ENCODE measurements at places on chromosomes 2 and 18.
A peak's percentile ranks its signal among the peaks of the same experiment; 100 is the strongest.

- H3K4me1 ChIP-seq: peaks cover 62% of the 10 kb centered on the region
- H3K4me3 ChIP-seq: no peak overlapping the region
- H3K27me3 ChIP-seq: peaks cover 7% of the 10 kb centered on the region
- H3K27ac ChIP-seq: peak overlapping the region; percentile 90
- DNase-seq: no peak
- peaks cover 24% of the 10 kb centered on the region for H3K36me3 ChIP-seq
These were observed 201.6 kb downstream of the HDAC4 start for GRCh38 chr2:239199041-239199768.

DNA sequence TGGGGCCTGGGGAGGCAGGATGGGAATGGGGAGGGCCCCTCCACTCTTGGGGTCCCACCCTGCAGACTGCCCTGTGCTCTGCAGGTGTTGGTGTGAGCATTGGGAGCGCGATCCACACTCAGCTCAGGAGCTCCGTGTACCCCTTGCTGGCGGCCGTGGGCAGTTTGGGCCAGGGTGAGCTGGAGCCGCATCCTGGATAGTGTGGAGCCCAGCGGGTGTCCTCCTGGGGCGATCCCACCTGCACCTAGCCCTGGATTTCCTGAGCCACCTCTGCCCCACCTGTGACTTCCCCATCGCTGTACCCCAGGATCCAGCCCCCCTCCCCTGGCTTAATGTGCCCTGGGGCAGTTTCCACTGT is 2.6 kb downstream of the PROM2 start:
- no peaks in the 10 kb centered on the region for H3K4me1 ChIP-seq
- no peaks in the 10 kb centered on the region for H3K27me3 ChIP-seq
- no peaks in the 10 kb centered on the region for H3K36me3 ChIP-seq
- H3K27ac ChIP-seq: no peak overlapping the region

DNA sequence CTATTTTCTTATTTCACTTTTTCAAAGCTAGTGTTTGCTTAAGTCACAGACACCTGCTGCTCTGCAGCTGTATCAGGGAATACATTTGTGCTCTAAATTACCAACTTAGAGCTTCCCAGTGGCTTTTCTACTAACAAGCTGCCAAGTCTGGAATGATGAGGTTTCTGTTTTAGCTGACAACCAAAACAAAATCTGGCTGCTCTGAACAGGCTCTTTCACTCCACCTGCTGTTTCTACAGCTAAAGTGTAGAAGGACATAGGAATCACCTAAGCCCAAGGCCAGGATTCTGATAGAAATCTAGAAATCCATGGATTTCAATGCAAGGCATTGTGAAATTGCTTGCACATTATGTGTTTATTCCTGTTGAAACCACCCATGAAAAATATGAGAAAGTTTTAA is 201.2 kb downstream of the SUCLG1 start:
- H3K27me3 ChIP-seq: no peaks in the 10 kb centered on the region
- H3K4me1 ChIP-seq: no peaks in the 10 kb centered on the region
- no peak overlapping the region for H3K27ac ChIP-seq
- no peak overlapping the region for H3K4me3 ChIP-seq
- no peaks in the 10 kb centered on the region for H3K36me3 ChIP-seq
- DNase-seq: no peak

DNA sequence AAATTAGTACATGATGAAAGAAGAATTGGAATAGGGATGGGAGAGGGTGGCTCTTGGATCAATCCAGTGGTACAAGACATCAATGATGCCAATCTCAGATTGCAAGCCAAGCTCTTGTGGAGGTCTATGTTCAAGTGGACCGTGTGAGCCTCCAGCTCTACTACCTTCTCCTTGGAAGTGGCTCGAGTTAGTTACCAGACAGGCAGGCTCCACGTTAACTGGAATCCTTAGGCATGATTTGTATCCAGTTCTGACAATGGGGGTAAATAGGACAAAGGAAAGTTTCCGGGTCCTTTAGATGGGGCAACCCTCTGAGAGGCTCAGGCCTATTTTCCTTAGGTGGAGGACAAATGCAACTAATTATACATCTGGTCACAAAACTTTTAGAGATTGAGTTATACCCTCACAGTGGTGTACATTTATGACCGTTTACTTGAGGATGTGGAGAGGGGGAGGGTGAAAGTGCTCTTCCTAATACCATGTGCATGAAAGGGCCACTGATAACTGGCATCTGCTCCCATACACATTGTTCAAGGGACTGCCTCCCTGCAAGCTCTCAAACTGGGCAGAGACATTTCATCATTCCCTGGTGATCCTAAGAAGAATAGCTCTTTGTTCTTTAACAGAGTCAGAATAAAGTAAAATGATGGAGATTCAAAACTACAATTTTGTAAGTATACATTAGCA is 180.2 kb downstream of the SOCS6 start:
- DNase-seq: no peak
- H3K4me1 ChIP-seq: peaks cover 16% of the 10 kb centered on the region
- H3K27ac ChIP-seq: no peak overlapping the region
- no peak overlapping the region for H3K4me3 ChIP-seq

DNA sequence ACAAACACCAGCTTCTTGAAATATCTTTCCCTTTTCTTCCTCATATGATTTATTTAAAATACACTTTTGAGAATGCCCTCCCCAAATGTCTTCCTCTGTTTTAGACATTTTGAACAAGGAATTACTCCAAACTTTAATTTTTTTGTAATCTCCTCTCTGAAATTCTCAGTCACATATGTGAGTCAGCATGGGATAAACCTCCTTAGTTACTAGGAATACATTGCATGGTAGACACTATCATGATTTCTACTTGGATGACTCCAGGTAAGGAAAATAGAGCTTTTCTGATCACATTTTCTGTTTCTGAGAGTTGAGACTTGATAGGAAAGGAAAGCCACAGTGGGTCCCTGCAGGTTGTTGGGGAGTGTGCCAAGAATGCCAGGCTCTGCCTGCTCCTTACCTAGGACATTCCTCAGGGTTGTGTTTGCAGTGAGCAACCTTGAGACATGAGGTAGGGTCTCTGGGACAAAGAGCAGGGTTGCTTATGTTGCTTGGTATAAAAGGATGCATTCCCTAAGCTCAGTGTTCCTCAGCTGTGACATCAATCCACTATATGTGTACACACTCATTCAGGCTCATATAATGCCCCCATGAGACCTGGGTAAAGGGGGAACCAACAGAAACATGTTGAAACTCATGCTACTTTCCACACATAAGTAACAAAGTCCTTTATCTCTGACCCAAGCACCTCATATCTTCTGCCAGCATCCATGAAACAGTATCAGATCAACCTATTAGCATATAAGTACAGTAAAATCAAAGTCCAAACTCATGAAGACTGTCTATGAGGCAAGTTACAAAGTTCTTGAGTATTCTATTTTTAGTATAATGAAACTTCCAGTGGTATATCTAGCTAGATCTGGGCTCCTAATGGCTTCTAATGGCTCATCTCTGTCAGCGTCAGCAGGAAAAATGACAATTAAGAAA is 112.8 kb upstream of the SCN1A start:
- no peak overlapping the region for H3K27ac ChIP-seq
- DNase-seq: no peak
- H3K36me3 ChIP-seq: no peaks in the 10 kb centered on the region
- H3K4me3 ChIP-seq: no peak overlapping the region
- peaks cover 6% of the 10 kb centered on the region for H3K27me3 ChIP-seq

DNA sequence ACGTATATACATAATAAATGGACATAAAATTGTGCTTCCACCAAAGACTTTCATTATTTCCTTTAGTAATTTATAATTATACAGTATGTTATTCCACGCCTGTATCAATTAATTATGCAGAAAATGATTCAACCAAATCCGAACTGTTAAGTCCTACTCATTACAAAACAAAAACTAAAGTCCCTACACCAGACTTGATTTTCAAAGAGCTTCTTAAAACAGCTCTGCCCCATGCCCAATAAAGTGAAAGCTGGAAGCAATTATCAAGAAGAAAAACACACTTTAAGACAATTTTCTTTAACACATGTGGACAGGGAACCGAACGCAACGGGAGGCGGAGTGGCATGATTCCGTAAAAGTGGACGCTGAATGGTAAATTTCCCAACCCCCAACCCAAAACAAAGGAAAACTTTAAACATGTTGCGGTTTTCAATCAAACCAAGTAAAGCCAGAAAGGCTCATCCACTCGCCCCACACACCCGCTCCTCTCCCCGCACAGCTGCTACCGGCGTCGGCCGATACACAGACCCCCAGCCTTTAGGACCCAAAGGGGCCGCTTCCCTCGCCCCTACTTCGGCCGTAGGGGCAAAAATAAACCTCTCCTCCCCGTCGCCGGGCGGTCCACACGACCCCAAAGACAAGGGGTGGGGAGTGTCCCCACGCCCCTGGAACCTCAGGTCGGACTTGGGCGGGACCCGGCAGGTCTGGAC is 705 bp downstream of the YES1 start:
- H3K4me3 ChIP-seq: peak overlapping the region; percentile 99
- H3K4me1 ChIP-seq: peaks cover 39% of the 10 kb centered on the region
- DNase-seq: no peak
- no peaks in the 10 kb centered on the region for H3K36me3 ChIP-seq
- H3K27ac ChIP-seq: peak overlapping the region; percentile 98
- peaks cover 5% of the 10 kb centered on the region for H3K27me3 ChIP-seq

DNA sequence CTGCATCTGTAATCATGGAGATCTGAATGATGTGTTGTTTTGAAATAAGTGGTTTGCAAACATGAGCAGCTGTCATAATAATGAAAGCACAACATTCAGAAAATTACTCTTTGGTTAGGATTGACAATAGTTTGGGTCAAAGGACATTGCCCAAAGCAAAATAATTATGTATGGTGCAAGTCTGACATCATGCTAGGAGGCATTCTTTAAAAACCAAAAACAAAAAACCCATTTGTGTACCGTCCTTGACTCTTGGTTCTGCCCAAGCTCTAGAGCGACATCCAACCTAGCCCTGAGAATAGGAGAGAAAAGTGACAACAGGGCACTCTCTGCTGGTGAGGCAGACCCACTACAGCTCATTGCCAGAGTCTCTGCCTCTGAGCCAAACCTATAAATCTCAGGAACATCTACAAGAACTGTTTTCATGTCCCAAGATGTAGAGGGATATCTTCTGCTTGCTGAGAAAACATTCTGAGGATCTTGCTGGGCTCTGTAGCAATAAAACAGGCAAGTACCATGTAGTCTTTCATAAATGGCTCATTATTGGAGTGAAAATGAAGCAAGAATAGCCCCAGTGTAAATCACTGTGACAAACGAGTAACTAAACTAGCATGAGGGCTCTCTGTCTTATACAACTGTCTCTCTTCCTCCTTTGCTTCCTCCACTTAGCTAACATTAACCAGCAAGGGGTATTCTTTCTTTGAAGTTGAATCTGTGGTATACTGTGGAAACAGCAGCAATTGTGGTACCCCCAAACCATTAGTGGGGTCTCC is 266.8 kb upstream of the CXCR4 start:
- peaks cover 44% of the 10 kb centered on the region for H3K4me1 ChIP-seq
- H3K27ac ChIP-seq: no peak overlapping the region
- H3K36me3 ChIP-seq: no peaks in the 10 kb centered on the region
- H3K27me3 ChIP-seq: peaks cover 3% of the 10 kb centered on the region
- no peak overlapping the region for H3K4me3 ChIP-seq
- DNase-seq: peak; percentile 37

Data from nephron progenitor cell (in vitro differentiated cells).